A549 treated with RU486 at 1 μM for 4 hours (cell line): ENCODE measurements at places on chromosomes 2 and 18. TPM values are rescaled to one million over a fixed set of nuclear protein-coding genes. Genes with fewer than 3 reads are reported as not detected.

The ALK gene
- not detected in 5 replicates for total RNA-seq

The ABCB11 gene
- total RNA-seq, result 0.02 to 0.31 TPM (median 0.05 TPM) in 3 of 5 replicates, not detected in the others

The SLC30A3 gene
- 2.5 to 3.8 TPM (median 3.8 TPM) in 5 replicates for total RNA-seq

The ARHGAP28 gene
- total RNA-seq, result 0.05 to 0.48 TPM (median 0.08 TPM) in 3 of 5 replicates, not detected in the others

The CXCR4 gene
- 0.29 to 0.65 TPM (median 0.42 TPM) in 5 replicates for total RNA-seq

The FAM124B gene
- total RNA-seq, result 0.06 TPM in 1 of 5 replicates, not detected in the others

The ARHGAP15 gene
- total RNA-seq, result not detected in 5 replicates

The FN1 gene
- 153 to 242 TPM (median 177 TPM) in 5 replicates for total RNA-seq
